Right atrium auricular region (tissue), 2 donors: ENCODE measurements at places on chromosomes 11 and 22. TPM values are rescaled to one million over a fixed set of nuclear protein-coding genes. Genes with fewer than 3 reads are reported as not detected.

- peaks cover 31% of the 10 kb centered on the region for H3K36me3 ChIP-seq
- no peak for DNase-seq
- peak overlapping the region; percentile 72 for H3K4me3 ChIP-seq
- peak overlapping the region; percentile 88 for H3K27ac ChIP-seq
- no peaks in the 10 kb centered on the region for H3K4me1 ChIP-seq
Measured at GRCh38 chr22:40347300-40347699, 1.0 kb downstream of the ADSL start.

MAPK12 gene
- 13.0 TPM for total RNA-seq

DNA sequence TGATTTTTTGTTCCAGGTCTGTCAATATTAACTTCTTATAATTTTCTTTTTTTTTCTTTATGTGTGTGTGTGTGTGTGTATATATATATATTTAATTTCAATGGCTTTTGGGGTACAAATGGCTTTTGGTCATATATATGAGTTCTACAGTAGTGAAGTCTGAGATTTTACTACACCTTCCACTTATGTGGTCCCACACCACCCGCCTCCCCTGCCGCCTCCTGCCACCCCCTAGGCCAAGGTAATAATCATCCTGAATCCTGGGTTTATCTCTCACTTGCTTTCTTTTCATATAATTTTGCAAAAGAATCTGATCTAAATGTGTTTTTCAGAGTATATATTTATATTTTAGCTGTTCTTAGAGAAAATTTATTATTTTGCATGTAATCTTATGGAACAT lies 11.1 kb downstream of the NEAT1 start:
- H3K4me3 ChIP-seq = no peak overlapping the region
- H3K36me3 ChIP-seq = peaks cover 79% of the 10 kb centered on the region
- DNase-seq = peak; percentile 46
- H3K27me3 ChIP-seq = no peaks in the 10 kb centered on the region
- peak overlapping the region; percentile 68 for H3K27ac ChIP-seq

GRCh38 chr11:129021295-129021694 lies 78.6 kb upstream of the TP53AIP1 start:
- H3K36me3 ChIP-seq = no peaks in the 10 kb centered on the region
- H3K27ac ChIP-seq = no peak overlapping the region
- no peaks in the 10 kb centered on the region for H3K27me3 ChIP-seq
- no peak overlapping the region for H3K4me3 ChIP-seq
- no peaks in the 10 kb centered on the region for H3K4me1 ChIP-seq
